Esophagus squamous epithelium (tissue), 5 donors: ENCODE measurements at places on chromosomes 7 and 10.

DNA sequence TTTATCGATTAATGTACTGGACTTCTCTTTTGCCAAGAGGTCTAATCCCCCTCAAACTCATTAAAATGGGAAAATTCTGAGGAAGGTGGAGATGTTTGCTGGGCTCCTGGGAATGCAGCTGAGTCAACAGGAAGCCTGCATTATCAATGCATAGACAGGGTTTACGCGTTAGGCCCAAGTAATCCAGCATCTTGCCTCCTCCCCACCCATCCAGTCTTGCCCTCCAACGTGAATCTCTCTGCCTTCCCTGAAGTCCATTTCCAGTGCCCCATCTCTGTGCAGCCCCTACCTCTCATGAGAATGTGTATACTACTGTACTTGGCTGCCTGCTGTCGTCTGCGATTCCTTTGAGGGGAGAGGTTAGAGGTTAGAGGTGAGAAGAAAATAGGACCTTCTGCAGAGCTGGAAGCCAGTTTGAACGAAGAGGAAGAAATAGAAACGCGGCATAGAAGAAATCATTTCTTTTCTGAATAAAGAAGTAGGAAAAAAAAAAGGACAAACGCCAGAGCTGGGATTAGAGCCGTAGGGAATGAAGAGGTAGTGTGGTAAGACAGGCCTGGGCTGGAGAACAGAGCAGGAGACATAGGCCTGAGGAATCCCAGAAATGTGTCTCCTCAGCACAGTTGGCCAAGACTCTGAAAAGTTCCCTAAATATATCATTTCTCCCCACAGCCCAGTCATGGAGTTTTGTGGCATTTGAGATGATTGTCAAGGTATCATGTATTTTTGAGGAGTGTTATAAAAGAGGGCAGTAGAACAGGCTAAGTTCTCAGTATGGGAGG is 75.6 kb downstream of the MYOF start:
- no peak for DNase-seq

GRCh38 chr10:33776419-33777070 is 442.1 kb upstream of the NRP1 start:
- DNase-seq, result no peak

DNA sequence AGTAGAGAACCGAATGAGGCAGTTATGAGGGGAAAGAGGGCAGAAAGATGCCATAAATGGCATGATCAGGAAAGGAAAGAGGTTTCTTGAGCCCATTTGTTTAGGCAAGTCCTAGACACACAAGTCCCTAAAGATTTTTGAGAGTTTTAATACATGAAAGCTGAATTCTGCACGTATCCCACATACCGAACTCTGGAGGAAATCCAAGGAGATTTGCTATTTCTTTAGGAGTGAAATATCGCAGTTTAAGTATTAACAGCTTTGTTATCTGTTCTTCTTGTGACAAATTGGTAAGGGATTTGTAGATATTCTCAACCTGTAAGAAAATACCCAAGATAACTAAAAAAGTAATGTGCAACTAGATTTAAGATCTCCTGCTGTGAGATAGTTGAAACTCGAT is 23.7 kb upstream of the CUBN start:
- DNase-seq, result no peak

DNA sequence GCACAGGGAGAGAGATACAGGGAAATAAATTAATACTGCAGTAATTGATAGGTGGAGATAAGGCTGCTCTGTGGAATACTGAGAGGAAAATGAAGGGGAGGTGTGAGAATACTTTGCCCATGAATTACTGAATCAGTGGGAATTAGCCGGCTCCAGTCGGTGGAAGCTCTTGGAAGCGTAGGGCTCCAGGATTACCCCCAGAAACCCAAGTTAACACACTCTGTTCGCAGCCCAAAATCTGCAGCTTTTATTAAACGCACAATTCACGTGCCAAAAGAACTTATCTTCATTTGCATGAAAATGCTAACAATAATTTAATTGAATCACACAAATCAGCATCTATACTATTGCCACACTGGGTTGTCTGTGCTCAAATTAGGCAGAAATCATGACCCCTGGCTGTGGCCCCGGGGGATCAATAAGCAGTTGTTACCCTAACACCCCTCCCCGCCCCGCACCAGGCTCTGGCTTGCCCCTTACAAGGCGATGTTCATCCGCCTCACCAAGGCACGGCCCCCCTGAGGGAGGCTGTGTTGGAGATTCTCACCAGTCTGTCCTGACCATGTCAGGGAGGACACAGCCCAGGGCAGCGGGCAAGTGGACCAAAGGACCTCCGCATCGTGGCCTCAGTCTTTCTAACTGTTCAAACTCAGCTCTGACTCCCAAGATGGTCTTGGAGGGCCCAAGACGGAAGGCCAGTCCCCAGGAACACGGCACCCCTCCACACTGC is 48.4 kb upstream of the MGMT start:
- DNase-seq, result no peak

GRCh38 chr10:99161165-99161564 is 74.5 kb downstream of the HPSE2 start:
- DNase-seq, result no peak

GRCh38 chr10:62377966-62378365 is 3.8 kb downstream of the ZNF365 start:
- no peak for DNase-seq

DNA sequence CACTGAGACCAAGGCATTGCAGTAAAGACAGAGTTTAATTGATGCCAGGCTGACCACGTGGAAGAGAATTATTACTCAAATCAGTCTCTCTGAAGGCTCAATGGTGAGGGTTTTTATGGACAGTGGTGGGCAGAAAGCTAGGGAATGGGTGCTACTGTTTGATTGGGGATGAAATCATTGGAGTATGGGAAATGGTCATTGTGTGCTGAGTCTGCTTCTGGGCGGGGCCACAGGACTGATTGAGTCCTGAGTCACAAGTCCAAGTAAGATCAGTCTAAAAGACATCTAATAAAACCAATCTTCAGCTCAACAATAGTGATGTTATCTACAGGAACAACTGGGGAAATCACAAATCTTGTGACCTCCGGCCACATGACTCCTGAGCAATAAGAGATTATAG is 868.4 kb downstream of the SORCS3 start:
- no peak for DNase-seq

DNA sequence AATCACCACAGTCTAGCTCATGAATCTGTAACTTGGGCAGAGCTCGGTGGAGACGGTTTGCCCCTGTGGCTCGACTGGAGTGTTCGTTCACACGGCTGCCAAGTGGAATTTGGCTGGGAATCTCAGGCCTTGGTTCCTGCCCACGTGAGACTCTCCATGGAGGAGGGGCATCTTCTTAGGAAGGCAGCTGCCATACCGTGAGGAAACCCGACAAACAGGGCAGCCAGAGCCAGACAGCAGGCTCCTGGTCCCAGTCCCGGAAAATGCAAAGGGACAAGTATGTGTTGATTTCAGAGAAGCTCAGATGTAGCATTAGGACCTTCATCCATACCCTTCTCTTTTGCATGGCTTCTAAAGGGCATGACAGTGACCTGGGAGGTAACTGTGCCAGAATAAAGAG is 26.6 kb downstream of the AMZ1 start:
- no peak for DNase-seq
